RPMI7951 (cell line): ENCODE measurements at places on chromosomes 7 and 10. TPM values are rescaled to one million over a fixed set of nuclear protein-coding genes. Genes with fewer than 3 reads are reported as not detected.

GRCh38 chr7:38757931-38758330 is 126.8 kb upstream of the AMPH start:
- no peak for DNase-seq

GRCh38 chr7:76273503-76273902 is 29.0 kb upstream of the HSPB1 start:
- no peak for DNase-seq

DNA sequence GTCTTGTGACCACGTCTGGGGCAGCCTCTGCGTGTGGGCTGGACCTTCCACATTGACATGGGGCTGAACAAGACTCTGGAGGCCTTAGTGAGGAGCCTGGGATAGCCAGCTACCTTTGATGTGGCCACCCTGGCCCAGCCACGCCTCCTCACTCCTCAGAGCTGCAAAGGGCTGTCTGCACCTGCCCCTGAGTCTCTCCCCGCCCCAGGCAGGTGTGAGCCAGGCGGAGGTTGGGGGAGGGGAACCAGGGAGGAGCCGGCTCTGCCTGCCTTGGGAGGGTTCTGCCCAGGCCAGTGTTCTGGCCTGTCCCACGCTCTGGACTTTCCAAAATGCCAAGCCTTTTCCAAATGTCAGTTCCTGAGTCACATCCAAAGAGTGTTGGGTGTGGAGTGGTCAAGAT is 72.2 kb downstream of the GTF2IRD1 start:
- DNase-seq, result no peak

- no peak for DNase-seq
Observed at GRCh38 chr10:79028056-79028430, 40.7 kb upstream of the ZMIZ1 start.

GRCh38 chr10:49138361-49138891 is 4.6 kb upstream of the FAM170B start:
- DNase-seq, result peak; percentile 76

DNA sequence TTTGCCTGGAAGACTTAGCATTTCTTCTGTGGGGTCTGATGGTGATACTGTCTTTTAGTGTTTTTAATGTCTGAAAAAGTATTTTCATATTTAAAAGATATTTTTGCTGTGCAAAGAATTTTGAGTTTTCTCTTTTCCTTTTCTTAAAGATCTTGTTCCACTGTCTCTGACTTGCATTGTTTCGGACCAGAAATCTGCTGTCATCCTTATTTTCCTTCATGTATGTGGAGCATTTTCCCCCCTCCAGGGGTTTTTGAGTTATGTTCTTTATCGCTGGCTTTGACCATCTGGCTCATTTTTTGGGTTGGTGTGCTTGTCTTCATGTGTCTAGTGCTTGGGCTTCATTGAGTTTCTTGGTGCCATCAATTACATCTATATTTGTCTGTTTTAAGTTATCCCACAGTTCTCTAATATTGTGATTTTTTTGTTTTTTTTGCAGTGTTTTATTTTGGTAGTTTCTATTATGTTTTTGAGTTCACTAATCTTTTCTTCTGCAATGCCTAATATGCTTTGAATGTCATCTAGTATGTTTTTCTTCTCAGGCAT is 119.9 kb downstream of the MGMT start:
- no peak for DNase-seq

GRCh38 chr10:121352231-121352855 is 245.9 kb downstream of the FGFR2 start:
- no peak for DNase-seq

- DNase-seq, result no peak
Observed at GRCh38 chr7:156095908-156096539, 283.8 kb upstream of the SHH start.

DNA sequence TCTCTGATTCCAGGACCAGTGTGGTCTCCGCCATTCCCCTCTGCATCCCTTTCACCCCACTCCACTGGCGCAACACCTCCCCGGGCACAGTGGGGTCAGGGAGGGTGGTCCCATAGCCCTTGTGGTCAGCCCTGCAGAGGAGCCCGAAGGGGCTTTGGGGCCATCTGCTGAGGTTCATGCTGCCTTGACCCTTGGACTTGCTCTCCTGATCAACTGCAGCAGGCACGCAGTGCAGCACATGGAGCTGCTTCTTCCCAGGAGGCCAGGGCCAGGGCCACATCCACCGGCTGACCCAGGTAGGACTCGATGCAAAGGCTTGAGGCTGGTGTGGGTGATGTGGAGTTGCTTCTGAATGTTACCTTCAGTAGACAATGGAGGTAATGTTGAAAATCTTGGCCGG is 35.1 kb downstream of the PDIA4 start:
- no peak for DNase-seq

- DNase-seq, result peak; percentile 64
Observed at GRCh38 chr7:76372984-76373833, 14.4 kb upstream of the YWHAG start.

GRCh38 chr10:122344741-122345258 is 29.7 kb upstream of the PLEKHA1 start:
- peak; percentile 86 for DNase-seq

GRCh38 chr10:98364432-98365102 is 50.4 kb downstream of the PYROXD2 start:
- no peak for DNase-seq

- DNase-seq, result peak; percentile 39
Observed at GRCh38 chr7:155815332-155816191, 3.3 kb upstream of the SHH start.

DNA sequence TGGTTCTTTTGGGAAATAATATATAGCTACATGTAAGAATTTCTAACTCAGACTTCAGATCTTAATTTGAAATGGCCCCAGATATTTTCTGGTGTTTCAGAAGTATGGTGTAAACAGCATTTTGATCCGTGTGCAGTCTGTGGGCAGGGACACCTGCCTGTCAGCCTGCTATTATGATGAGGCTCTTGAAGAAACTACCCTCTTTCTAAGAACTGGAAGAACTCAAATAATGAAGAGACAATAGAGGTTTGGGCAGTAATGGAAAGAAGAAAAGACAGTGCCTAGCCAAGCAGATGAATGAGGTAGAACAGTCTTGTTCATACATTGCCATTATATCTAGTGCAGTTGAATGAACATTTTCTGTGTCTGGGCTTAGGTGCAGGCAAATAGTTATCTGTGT is 256.6 kb downstream of the ARHGAP21 start:
- DNase-seq, result no peak

GRCh38 chr7:43509906-43510305 is 73.0 kb upstream of the STK17A start:
- DNase-seq, result peak; percentile 11

DNA sequence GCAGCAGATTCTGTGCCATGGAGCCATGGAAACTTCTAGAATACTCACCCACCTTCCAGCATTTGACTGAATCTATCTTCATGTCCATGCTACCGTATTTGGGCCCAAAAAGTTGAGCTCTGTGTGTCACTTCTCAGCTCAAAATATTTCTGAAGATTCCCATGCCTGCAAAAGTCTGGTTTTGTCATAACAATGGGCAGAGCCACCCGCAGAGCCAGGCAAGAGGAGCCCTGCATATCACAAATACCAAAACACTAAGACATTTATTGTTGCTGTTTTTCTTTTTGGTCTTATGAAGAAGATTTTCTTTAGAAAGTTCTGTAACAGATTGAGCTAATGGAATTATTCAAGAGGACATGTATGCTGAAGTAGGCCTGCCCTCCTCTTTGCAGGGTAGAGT is 68.1 kb downstream of the PRTFDC1 start:
- no peak for DNase-seq

DNA sequence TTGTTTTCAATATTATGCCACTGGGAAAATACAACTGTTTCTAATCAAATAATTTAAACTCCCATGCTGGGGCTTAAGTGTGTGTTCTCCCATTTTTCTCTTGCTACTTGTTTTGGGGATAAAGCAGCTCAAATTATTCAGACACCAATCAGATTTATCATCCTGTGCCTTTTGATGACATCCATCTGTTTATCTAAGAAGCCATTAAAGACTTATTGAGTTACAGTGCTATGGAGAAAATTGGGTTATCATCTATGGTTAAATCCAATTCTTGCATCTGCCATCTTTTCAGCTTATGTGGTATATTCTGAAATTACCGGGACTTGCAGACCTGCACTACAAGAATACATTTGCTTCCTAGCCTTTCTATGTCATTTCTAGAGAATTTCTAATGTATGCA is 401.2 kb downstream of the GFRA1 start:
- no peak for DNase-seq

GRCh38 chr7:107387573-107388219 is 82.2 kb upstream of the GPR22 start:
- DNase-seq, result peak; percentile 45

- DNase-seq, result peak; percentile 73
Observed at GRCh38 chr7:114922652-114923402, 933 bp downstream of the MDFIC start.

DNA sequence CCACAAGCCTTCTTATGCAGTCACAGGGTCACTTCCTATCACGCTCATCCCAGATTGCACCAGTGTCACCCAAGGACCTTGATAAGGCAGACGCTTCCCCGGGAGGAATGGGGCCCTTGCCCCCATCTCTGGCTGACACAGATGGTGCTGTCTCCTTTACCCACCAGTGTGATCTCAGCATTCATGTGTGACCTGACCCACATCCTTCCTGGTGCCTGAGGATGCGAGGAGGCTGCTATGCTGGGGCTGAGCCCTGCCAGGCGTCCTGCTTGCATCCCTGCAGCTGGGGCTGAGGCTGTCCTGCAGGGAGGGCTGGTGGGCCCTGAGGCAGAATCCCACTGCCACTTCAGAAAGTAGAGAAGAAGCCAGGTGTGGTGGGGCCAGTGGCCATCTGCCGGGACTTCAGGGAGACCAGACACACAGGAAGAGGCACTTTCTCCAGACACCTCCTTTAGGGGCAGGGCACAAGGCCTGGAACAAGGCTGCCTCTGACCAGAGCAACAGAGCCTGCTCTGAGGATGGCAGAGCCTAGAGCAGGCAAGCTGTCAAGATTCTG is 35.3 kb downstream of the RASGEF1A start:
- DNase-seq, result no peak

The KBTBD2 gene
- total RNA-seq, result 69.5 and 72.8 TPM in 2 replicates

The IL6 gene
- 11.4 and 14.3 TPM in 2 replicates for total RNA-seq

The FRMD4A gene
- total RNA-seq, result 43.3 and 51.1 TPM in 2 replicates

The CCDC3 gene
- 0.29 TPM in 1 of 2 replicates, not detected in the other for total RNA-seq

The TBX20 gene
- 0.12 and 0.29 TPM in 2 replicates for total RNA-seq

The NACAD gene
- 0.24 and 0.29 TPM in 2 replicates for total RNA-seq

The CELF2 gene
- 15.3 and 21.3 TPM in 2 replicates for total RNA-seq

The FAM25G gene
- not detected in 2 replicates for total RNA-seq

The C10orf71 gene
- not detected in 2 replicates for total RNA-seq

The UNCX gene
- not detected in 2 replicates for total RNA-seq
